ENCODE measurements at places on chromosomes 12 and 14.

DNA sequence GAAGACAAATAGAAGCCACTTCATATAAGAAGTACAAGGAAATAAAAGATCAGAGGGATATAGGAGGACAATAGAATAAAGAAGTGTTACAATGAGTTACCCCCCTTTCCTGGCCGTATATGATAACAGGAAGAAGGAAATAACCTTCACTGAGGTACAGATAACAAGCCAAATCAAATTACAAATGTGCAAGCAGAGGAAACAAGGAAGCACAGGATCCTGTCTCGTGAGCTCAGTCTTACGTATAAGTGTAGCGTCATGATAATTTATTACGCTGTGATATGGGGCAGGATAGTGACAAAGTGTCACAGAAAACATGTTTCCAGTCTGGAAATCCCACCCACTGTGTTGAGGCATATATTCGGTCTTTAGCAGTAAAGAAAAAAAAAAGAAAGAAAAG is 26.5 kb downstream of the CRACR2A start:
- no peak for DNase-seq

DNA sequence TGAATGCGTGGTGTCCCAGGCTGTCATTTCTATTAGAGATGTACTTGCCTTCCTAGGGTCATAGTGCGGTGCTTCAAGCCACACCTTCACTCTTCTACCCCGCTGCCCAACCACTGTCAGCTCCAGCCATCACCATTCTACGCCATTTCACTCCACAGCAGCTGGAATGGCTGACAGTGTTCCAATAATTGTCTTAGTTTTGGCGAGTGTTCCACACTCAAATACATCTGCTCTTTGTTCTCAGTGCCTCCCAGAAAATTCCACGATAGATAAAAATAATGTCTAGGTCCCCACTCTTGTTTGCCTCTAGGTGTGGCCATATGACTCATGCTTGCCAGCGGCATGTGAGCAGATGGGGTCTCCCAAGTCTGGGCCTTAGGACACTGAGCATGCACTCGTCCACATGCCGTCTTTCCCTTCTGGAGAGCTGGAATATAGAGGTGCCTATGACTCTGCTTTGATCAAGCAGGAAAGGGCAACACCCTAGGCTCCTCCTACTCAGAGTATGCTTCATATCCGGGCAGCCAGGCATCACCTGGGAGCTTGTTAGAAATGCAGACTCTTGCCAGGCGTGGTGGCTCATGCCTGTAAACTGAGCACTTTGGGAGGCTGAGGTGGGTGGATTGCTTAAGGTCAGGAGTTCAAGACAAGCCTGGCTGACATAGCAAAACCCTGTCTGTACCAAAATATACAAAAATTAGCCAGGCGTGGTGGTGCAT is 163.0 kb downstream of the BRMS1L start:
- no peak for DNase-seq

GRCh38 chr12:130714091-130714590 is 2.0 kb downstream of the RIMBP2 start:
- DNase-seq, result no peak

- DNase-seq, result no peak
Measured at GRCh38 chr12:112997506-112997905, 19.2 kb downstream of the OAS2 start.

GRCh38 chr12:130846369-130846768 is 7.3 kb upstream of the STX2 start:
- DNase-seq, result no peak

DNA sequence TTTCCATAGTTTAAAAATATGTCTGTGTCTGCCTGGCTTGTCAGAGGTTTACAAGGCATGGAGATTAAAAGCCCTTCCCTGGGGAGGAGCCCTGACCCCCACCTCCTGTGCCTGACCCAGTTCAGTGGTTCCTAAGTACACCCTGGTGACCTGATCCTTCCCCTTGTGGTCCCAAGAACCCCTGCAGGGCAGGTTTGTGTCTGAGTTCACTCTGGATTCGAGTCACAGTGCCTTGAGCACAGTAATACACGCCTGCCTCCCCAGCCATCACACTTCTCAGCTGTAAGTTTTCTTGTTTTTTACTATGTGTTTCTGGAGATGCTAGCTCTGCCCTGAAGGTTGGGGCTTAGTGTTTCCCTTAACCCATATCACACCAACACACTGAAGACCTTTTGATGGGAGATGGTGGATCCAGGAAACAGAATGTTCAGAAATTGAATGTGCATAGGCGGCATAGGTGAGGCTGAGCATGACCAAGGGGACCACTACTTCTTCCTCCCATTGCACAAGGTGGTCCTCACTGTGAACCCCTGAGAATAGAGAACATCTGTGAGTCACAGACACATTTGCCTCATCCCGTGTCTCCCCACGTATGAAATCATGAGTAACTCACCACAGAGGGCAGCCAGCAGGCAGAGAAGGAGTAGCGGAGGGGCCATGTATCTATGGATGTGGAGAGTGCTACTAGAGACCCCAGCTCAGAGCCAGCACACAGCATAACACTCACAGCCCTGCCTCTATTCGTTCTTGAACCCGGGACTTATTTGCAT is 962.9 kb downstream of the TMEM121 start:
- no peak for DNase-seq

Data from stimulated activated CD4-positive, alpha-beta T cell treated with anti-CD3 and anti-CD28 coated beads, Interleukin-2, amount 100 ng/mL, for 24 hours (primary cell).